ENCODE measurements at places on chromosomes 3 and 15.
A peak's percentile ranks its signal among the peaks of the same experiment; 100 is the strongest.

- no peak for DNase-seq
Observed at GRCh38 chr3:80769683-80770082, 991.8 kb downstream of the GBE1 start.

GRCh38 chr3:160540551-160540950, 24.8 kb downstream of the KPNA4 start:
- no peak for DNase-seq

DNA sequence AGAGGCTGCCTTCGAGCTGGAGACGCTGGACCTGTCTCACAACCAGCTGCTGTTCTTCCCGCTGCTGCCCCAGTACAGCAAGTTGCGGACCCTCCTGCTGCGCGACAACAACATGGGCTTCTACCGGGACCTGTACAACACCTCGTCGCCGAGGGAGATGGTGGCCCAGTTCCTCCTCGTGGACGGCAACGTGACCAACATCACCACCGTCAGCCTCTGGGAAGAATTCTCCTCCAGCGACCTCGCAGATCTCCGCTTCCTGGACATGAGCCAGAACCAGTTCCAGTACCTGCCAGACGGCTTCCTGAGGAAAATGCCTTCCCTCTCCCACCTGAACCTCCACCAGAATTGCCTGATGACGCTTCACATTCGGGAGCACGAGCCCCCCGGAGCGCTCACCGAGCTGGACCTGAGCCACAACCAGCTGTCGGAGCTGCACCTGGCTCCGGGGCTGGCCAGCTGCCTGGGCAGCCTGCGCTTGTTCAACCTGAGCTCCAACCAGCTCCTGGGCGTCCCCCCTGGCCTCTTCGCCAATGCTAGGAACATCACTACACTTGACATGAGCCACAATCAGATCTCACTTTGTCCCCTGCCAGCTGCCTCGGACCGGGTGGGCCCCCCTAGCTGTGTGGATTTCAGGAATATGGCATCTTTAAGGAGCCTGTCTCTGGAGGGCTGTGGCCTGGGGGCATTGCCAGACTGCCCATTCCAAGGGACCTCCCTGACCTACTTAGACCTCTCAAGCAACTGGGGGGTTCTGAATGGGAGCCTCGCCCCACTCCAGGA, 21.1 kb downstream of the NRROS start:
- DNase-seq, result peak; percentile 66

- no peak for DNase-seq
Observed at GRCh38 chr3:127597020-127597771, 1.0 kb upstream of the MCM2 start.

- no peak for DNase-seq
Observed at GRCh38 chr3:137347132-137347531, 389.3 kb downstream of the IL20RB start.

- no peak for DNase-seq
Observed at GRCh38 chr3:52481819-52482521, 13.2 kb upstream of the STAB1 start.

DNA sequence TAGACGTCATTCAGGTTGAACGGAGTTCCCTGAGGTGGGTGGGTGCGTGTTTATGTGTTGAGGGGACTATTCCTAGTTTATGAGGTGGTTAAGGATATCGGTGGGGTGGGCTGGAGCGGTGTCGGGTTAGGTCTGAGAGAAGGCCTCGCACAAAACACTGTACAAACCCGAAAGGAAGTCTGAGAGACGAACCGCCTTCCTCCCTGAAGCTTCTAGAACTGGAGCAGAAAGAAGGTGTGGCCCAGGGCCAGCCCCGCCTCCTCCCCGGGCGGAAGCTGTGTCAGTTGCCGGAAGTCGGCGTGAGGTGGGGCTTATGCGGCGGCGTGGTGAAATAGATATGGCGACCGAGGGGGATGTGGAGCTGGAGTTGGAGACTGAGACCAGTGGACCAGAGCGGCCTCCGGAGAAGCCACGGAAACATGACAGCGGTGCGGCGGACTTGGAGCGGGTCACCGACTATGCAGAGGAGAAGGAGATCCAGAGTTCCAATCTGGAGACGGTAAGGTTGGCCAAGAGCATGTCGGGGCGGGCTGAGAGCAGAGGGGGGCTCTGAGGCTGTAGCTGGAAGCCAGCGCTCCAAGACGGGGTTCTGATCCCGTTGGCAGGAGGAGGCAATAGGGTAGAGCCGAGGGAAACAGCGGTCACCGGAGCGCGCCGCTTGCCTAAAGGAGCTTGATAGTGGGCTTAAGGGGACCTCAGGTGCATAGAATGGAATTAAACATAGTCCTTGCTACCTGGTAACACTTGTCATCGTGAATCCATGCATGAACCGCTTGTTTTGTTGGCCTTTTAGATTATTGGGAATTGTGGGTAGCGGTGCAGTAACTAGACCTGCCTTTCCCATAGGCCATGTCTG, at the start of gene HYPK:
TSS of gene HYPK (plus strand) at position 314 of the 856 bp plus-strand sequence. CDS start at position 338, 24 bp downstream.
- peak; percentile 77 for DNase-seq

DNA sequence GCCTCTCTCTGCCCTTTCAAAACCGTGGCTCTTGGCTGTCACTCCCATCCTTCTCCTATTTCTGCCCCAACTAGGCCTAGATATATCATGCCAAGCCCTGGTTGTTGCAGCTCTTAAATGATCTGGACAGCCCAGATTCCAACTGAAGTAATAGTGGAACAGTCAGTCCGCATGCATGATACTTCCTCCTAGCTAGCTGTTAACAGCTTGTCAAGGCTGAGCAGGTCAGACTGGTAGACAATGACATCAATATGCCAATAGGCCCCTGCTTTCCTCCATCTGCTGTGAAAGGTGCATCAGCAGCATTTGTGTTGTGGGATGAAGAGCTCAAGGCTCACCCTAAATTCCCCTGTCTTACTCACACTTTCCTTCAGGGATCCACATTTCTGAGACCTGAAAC, 527.7 kb upstream of the TGFBR2 start:
- DNase-seq, result no peak

DNA sequence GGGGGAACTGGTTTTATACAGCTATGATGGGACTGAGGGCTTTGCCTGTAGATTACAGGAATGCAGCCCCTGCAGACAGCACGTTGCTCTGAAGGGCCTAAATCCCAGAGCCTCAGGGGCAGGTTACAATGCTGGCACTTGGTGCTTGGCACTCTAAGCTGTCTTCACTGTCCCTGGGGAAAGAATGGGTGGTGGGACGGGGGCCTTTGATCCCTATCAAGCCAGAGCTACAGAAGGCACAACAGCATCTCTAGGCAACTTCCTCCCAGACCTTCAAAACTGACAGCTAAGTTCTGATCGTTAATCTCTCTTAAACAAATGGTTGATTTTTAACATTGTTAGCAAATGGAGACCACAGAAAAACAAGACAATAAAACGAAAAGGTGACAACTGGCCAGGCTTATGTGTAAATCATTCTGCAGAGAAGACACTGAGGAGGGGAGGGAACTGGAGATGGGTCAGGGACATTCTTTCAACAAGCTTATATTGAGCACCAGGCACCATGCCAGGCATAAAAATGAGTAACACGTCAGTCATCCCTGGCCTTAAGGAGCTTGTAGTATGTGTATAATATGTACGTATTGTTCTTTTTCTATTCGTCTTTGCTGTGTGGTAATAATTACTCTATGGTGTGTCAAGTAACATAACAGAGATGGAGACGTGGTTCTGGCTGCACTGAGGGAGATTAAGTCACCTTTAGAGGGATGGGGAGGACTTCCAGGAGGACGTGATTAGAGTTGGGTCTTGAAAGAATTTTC, 49.1 kb downstream of the CA12 start:
- DNase-seq, result no peak

GRCh38 chr3:130395916-130396315, 50.4 kb downstream of the COL6A5 start:
- DNase-seq, result no peak

DNA sequence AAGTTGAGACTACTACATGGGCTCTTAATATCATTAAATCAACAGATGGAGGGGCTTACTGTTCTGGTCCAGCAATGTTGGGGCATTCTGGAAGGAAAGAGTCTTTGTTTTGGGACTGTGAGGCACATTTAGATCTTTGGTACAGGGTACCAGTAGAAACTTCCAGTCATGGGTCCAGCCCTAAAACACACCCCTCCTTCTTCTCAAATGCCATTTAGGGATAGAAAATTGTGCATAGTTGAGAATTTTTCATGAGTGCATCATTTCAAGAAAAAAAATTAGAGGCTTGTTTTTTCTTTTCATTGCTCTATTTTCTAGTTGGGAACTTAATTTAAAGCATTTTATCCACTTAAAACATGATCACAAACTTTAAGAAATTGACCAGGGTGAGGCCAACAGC, 4.1 kb upstream of the RTP1 start:
- no peak for DNase-seq

DNA sequence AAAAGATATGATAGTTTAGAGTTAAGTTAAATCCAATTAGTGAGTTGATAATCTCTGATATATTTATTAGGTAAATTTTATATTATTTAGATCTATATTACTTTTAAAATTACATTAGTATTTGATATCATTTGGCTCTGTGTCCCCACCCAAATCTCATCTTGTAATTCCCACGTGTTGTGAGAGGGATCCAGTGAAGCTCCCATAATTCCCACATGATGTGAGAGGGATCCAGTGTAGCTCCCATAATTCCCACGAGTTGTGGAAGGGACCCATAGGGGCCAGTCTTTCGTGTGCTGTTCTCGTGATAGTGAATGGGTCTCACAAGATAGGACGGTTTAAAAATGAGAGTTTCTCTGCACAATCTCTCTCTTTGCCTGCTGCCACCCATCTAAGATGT, 1183.6 kb downstream of the NSUN3 start:
- DNase-seq, result no peak

DNA sequence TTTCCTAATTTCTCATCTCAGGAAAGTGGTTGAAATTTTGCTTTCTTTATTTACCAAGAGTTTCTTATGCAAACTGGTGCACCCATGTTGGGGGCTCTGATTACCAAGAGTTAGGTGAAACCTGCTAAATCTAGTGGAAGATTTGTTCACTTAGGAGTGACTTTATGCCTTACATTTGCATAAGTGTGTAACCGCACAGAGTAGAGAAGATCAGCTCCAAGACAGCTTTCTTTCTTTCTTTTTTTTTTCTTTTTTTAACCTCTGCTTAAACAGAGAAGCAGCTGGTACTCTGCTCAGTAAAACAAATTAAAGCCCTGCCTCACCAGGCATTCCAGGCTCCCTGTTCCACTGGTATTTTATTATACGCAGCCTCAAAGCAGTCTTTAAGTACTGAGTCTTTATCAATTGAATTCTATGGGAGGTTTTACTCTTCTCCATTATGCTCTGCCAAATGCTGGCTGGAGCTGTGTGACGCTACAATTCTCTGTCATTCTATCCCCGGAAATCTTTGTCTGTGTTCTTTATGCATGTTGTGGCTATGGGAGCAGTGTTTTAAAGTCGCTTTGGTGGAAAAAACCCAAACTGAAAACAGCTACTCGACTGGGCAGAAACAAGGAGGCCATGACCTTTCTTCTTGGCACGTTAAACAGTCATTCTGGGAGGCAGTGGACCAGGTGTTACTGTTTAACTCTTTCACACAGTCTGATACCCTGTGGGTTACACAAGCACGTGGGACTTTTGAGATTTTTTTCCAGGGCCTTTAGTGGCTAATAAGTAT, 55.2 kb upstream of the GBE1 start:
- DNase-seq, result peak; percentile 24

DNA sequence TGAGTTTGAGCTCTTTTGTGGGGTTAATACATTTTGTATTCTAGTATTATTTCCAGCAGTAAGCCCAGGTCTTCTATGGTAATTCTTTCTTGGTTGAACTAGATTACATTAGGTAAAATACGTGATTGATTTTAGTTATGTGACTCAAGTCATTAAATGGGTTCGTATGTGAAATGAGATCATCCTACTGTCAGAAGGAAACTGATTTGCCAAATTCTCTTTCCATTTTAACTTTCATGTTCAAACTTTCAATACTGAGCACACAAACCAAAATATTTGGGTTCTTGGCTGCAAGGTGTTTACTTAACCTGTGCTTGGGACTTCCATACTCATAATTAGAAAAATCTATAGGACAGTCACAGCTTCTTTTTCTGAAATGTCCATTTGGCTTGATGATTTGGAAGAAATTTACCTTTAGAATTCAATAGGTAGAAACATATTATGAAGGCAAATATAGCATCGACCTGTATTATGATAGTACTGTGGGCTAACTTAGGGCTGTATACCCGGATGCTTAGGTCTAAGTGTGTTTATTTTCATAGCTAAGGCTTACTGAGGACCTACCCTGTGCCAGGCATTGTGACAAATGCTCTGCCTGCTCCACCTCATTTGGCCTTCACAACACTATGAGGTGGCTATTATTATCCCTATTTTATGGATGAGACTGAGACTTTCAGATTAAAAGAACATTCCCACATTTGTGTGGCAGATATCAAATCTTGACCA, 631.8 kb upstream of the GRM7 start:
- no peak for DNase-seq

GRCh38 chr15:85745023-85745422, 49.7 kb downstream of the KLHL25 start:
- no peak for DNase-seq

DNA sequence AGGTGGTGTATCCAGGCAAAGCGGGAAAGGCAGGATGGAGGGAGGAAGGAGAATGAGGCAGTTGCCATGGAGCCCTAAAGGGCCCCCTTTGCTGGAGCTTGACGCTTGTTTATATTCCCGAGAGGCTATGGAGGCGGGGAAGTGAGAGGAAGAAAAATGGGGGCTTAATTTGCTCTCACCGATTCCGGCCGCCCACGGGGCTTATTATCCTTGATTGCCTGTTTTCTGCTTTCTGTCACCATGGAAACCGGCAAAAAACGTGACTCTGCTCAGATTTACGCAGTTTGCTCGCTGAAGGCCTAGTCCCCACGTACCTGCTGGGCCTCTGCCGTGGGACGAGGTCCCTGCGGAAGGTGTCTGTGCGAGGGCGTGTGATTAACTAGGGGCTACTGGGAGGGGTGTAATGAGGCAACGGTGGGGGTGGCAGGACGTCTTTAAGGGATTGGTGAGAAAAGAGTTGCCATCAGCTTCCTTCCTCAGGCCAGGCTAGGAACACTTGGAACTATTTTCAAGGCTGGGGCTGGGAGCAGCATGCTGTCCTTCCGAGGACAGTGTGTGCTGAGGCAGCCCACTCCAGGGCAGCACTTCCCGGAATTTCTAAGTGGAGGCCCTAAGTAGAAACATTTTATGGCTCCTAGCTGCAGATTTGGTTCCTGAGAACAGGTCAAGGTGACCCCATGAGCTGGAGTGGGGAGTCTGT, 110.8 kb upstream of the NDN start:
- peak; percentile 1 for DNase-seq

DNA sequence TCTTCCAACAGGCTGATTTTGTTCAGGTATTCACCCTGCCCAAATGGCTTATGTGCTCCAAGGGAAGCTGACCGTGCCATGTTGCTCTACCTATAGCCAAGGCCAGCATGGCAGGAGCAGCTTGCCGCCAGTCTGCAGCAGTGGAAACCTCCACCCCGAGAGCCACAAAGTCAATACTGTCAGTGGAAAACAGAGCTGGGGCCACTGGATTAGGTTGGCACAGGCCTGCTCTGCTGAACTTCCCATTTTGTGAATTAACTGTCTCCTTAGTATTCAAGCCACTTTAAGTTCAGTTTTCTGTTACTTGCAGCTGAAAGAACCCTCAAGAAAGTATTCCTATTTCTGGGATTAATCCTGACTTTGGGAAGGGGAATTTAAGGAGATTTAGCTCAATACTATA, 63.8 kb upstream of the XCR1 start:
- DNase-seq, result no peak

- peak; percentile 70 for DNase-seq
Observed at GRCh38 chr3:196288141-196288460, 575 bp upstream of the PCYT1A start.

GRCh38 chr15:50798684-50799083, 33.2 kb upstream of the SPPL2A start:
- DNase-seq, result no peak

- no peak for DNase-seq
Observed at GRCh38 chr3:171873580-171873979, 30.4 kb downstream of the TMEM212 start.

Data from NCI-H1092 treated with DMSO at 0.1 percent for 48 hours (cell line).